ENCODE measurements at places on chromosomes 3 and 15.

- DNase-seq: no peak
Observed at GRCh38 chr3:160796813-160797164, 40.8 kb downstream of the PPM1L start.

- no peak for DNase-seq
Observed at GRCh38 chr3:4734454-4734853, 241.3 kb downstream of the ITPR1 start.

DNA sequence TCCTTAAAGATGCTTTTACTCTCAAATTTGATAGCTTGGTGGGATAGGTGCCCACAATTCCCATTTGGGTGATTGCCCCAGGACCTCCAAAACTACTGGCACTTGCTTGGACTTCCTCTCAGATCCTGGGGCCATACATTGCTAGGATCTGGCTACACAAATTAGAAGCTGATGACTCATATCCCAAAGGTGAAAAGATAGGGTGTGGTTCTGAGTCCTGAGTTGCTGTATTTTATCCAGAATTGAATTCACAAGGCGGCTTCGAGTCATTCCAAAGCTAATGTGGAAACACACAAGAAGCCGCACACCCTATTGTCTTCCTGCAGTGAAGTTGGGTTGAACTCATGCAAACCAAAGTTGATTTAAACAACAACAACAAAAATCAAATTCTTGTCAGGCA lies 53.4 kb downstream of the DUT start:
- DNase-seq: no peak

- DNase-seq: no peak
Observed at GRCh38 chr15:82763361-82764116, 42.3 kb downstream of the FSD2 start.

GRCh38 chr3:47491186-47491585 lies 15.4 kb upstream of the SCAP start:
- no peak for DNase-seq

DNA sequence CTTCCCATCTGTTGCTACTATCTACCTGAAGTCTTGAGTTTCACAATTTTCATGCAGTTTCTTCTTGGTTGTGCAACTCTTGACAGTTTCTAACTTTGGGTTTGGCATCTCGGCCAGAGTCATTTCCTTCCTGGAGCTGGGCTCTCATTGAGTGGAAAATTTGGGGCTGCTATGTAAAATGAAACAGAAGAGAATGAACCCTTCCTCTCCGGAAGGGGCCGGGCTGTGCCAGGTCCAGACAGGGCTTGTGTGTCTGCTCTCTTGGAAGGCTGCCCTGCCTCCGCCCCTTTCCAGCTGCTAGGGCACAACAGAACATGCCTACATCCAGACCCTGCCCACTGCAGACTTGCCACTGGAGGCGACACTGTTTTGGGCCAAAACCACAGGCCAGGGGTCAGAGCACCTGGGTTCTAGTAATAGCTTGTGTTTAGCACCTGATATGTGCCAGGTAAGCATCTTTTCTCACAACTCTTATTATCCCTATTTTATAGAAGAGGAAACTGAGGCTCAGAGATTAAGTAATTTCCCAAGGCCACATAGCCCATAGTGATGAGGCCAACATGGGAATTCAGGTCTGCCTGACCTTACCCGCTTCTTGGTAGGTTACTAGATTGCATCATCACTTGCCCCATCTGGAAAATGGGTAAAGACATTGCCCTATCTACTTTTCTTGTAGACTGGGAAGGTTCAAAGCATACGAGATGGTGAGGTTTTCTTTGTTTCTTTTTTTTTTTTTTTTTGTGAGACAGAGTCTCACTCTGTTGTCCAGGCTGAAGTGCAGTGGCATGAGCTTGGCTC lies 25.0 kb downstream of the IRAK2 start:
- DNase-seq: no peak

DNA sequence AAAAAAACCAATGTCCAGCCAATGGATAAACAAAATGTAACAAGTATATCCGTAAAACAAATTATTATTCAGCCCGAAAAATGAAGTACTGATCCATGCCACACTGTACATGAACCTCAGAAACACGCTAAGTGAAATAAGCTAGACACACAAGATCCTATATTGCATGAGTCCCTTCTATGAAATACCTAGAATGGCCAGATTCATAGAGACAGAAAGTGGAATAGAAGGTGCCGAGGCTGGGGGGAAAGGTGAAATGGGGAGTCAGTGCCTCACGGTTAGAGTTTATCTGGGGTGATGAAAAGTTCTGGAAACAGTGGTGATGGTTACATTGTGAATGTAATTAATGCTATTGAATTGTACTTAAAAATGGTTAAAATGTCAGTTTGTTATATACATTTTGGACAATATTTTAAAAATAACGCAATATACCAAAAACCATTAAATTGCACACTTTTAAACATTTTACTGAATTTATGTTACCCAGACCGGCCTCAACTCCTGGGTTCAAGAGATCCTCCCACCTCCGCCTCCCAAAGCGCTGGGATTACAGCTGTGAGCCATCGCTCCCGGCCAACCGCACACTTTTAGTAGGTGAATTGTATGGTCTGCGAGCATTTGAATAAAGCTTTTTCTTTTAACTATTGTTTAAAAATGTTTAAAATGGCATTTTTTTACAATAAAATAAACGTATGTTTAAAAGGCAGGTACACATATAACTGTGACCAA lies 2.1 kb downstream of the RNF168 start:
- no peak for DNase-seq

DNA sequence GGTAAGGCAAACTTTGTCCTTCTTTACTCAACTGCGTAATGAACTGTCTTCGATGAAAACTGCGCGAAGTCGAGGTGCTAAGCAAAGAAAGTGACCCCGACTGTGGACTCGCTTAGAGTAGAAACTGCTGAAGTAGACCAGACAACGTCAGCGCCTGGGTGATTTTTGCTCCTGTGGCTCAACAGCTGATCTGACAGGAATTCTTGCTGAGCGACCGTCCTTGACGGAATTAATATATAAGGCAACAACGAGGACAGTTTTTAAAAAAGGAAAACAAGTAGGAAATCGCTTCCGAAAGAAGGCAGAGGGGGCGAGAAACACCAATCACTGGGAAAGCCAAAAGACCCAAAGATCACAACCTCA lies 541 bp downstream of the RPS27L start:
- no peak for DNase-seq

DNA sequence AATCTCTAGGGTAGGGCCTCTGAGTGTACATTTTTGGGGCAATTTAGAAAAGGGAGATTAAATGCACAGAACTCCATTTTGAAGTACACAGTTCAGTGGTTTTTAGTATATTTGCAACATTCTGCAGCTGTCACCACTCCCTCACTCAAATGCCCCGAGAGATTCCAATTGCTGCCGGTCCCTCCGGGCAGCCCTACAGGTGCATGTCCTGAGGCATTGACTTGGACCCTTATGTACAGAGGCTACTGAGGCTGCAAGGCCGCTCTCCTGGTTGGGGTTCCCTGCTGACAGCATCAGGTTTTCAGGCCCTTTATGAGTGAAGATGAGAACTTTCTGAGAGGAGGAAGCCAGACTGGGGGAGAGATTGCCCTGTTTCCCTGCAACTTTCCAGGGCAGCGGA lies 39.6 kb downstream of the SMAD6 start:
- DNase-seq: no peak

DNA sequence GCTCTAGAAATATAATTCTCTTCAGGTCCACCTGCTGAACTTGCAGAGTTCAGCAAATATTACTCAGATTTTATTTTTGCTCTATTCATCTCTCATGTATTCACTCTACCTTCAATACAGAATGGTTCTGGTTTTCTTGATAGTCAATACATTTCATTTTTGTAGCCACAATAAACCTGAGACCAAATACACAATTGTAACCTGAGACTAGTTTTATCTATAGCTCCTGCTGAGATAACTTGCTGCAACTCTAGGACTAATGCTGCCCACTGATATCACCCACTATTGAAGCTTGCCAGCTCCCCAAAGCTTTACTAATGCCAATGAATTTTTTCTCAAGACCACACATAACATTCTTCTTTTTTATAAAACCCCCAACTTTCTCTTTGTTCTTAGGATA lies 229.3 kb downstream of the NSUN3 start:
- DNase-seq: no peak

GRCh38 chr15:63110428-63111026 lies 11.1 kb upstream of the LACTB start:
- DNase-seq: no peak

GRCh38 chr3:67486883-67487282 lies 167.5 kb downstream of the SUCLG2 start:
- no peak for DNase-seq

DNA sequence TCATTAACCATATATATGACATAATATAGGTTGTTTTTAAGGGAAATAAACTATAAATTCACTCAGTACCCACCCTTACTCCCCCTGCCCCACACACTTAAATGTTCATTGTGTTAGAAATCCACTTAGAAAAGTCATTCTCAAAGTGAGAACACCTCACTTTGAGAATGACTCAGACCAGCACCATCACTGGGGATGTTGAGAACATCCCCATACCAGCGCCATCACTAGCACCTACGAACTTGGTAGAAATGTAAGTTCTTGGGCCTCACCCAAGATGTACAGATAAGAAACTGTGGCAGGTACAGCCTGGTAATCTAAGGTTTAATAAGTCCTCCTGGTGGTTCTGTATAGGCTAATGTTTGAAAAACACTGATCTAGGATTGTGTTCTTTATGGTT lies 362.6 kb downstream of the LPP start:
- no peak for DNase-seq

All from GM04503 (cell line).